GM23338 (cell line): ENCODE measurements at places on chromosomes 1 and 21.

DNA sequence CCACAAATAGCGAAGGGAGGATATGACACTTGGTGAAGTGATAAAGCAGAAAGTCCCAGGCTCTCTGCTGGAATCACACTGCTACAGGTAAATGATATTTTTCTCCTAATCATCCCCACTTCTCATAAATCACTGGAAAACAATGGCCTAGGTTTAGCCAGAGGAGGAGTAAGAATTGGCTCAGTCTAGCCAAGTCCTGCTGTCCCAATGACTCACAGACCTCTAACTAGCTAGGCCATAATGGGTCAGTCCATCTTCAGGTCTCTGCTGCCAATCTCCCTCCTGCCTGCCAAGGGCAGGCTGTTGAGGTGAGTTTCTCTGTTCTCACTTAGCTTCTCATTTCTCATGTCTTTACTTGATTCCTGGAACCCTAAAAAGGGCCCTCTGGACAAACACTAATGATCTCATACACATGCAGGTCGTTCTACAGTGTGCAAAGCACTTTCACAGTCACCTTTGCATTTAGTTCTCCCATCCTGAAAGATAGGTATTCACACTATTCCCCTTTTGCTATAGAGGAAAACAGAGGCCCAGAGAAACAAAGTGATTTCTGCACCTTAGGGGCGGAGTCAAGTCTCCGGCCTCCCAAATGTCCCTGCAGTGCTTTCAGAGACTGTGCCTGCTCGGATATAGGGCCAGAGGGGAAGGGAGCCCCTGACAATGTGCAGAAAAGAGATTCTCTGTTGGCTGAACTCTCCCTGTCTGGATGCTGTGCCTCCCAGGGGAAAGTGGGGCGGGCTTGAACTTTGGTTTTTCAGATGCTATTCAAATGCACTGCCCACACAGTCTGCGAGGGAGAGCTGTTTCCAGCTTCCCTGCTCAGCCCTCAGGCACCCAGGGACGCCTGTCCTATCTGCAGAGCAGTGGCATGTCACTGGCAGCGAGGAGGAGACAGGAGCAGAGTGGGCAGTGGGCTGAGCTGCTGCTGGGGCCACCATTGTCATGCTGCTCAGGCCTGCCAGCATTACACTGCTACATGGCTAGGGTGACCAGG lies 3.9 kb upstream of the CDK18 start:
- peak; percentile 34 for DNase-seq

GRCh38 chr21:29287383-29287782 lies 11.3 kb upstream of the BACH1 start:
- no peak for DNase-seq

DNA sequence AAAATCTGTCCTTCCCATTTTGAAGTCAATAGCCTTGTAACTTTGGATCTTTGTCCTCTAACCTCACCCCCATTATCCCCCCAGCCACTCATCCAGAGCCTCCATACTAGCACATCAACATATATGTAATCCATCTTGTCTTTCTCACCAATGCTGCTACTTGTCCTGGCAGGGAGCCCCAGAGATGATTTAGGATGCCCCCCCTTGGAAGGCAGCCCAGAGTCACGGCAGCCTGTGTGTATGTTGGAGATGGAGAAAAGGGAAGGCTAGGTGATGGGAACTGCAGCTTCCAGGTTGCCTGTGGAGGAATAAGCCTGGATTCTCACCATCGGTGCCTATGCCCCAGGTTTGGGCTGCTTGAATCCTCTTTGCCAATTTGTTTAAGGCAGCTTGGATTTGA lies 51.7 kb upstream of the SCMH1 start:
- no peak for DNase-seq

- DNase-seq, result no peak
Observed at GRCh38 chr1:22846458-22846857, 126.2 kb downstream of the LACTBL1 start.

GRCh38 chr1:213891989-213892902 lies 95.5 kb upstream of the PROX1 start:
- DNase-seq, result no peak

DNA sequence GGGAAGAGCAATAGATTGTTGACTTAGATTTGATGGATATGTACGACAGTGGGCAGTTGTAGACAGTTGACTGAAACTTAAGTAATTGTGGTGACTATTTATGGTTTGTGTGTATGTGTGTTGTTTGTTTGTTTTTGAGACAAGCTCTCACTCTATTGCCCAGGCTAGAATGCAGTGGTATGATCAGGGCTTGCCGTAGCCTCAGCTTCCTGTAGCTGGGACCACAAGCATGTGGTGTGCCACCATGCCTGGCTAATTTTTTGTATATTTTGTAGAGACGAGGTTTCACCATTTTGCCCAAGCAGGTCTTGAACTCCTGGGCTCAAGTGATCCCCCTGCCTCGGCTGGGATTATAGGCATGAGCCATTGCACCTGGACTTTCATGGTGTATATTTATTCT lies 9.8 kb downstream of the SDHC start:
- no peak for DNase-seq
